ENCODE measurements at places on chromosomes 12 and 14.

- DNase-seq: no peak
These were observed 36.4 kb downstream of the TRAFD1 start for GRCh38 chr12:112161711-112162110.

DNA sequence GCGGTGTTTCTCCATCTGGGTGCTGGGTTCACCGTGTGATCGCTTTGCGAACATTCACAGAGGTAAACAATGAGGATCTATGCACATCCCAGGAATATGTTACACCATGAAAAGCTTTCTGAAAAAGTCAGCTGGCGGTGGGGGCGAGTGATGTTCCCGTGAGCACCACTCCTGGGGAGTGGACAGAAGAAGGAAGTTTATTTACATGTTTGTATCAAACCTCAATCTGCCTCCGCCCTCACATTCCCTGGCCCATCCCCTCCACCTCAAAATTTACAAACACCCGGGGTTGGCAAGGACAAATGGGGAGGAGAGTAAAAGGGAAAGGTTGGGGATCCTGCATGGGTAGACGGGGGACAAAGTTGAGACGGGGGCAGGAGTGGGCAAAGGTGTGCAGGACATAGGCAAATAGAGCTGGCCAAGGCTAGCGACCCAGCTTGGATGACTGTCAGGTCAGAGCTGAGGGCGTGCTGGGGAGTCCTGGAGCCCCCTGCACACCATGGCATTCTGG lies 6.9 kb downstream of the TNFRSF1A start:
- DNase-seq: no peak

- no peak for DNase-seq
These were observed 33.8 kb downstream of the WBP11 start for GRCh38 chr12:14769466-14769968.

DNA sequence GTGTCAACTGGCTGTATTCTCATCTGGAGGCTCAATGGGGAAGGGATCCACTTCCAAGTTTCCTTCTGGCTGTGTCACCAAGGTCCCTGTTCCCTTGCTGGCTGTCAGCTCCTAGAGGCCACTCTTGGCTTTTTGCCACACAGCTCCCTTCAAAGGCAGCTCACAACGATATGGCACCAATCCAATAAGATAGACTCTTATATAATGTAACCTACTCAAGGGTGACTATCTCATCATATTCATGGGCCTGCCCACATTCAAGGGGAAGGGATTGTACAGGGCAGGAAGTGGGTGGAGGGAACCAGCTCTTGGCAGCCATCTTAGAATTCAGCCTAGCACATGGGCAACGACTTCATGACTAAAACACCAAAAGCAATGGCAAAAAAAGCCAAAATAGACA lies 98.7 kb upstream of the PLXNC1 start:
- no peak for DNase-seq

GRCh38 chr12:46110223-46110611 lies 119.8 kb upstream of the SCAF11 start:
- no peak for DNase-seq

DNA sequence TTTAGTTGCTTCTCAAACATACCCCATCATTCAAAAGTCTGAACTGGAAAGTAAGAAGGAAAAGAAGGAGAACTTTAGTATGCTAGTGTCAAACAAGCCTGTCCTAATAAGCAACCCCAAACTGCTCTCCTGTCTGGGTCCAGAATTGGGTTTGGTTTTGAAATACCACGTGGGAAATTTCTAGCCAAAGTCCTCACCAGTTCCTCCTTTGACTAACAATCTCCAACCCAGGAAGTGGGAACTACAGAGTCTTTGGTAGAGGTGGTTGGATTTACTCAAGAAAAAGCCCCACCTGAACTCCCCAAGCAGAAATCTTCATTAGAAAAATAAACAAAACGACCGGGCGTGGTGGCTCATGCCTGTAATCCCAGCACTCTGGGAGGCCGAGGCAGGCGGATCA lies 17.4 kb upstream of the EIF4B start:
- no peak for DNase-seq

GRCh38 chr14:78612666-78613065 lies 442.5 kb downstream of the NRXN3 start:
- DNase-seq: no peak

DNA sequence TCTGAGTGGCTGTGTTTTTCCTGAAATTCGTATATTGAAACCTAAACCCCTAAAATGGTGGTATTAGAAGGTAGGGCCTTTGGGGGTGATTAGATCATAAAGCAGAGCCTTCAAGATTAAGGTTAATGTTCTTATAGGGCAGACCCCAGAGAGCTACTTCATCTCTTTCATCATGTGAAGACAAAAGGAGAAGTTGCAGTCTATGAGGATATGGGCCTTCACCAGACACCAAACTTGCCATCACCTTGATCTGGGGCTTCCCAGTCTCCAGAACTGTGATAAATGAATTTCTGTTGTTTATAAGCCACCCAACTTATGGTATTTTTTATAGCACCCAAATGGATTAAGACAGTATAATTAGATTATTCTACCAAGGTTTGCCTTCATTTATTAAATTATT lies 275.0 kb upstream of the ATP2B1 start:
- no peak for DNase-seq

DNA sequence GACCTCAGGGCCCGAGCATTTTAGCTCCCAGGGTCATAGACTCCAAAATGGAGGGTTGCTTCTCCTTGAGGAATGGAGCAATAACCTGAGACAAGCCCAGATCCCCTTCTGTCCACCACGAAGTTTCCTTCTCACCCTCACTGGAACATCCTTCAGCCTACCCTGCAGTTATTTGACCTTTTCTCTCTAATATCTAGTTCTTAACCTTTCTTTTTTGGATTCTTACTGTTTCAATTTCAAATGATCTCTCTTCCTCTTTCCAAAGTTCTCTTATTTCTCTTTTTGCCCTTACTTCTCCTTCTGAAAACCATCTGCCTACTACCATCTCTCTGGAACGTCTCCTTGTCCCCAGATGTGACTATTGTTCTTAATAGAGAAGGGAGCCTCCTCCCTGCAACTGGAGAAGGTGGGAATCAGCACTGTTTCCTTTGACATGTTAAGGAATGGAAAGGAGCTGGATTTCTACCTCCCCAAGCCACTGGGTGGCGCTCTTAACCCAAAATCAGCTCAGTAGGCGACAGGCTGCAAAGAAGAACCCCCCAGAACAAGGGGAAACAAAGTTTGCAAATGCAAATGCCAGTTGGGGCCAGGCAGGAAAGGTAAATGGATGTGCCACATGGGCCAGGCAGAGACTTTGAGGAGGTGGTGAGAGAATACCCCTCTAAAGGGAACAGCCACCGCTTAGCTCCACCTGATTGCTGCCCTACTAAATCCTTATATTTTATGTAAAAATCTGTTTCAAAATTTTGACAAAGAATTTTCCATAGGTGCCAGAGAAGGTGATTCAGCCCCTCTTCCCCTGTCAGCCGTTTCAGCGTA lies 22.4 kb upstream of the PDE1B start:
- no peak for DNase-seq

- DNase-seq: no peak
These were observed 1.6 kb downstream of the FMNL3 start for GRCh38 chr12:49705479-49706134.

Data from activated T-helper 1 cell treated with Interleukin-2 at 50 U/mL for 16 hours (primary cell).